SJSA1 (cell line): ENCODE measurements at places on chromosomes 1 and 21.
A peak's percentile ranks its signal among the peaks of the same experiment; 100 is the strongest.

DNA sequence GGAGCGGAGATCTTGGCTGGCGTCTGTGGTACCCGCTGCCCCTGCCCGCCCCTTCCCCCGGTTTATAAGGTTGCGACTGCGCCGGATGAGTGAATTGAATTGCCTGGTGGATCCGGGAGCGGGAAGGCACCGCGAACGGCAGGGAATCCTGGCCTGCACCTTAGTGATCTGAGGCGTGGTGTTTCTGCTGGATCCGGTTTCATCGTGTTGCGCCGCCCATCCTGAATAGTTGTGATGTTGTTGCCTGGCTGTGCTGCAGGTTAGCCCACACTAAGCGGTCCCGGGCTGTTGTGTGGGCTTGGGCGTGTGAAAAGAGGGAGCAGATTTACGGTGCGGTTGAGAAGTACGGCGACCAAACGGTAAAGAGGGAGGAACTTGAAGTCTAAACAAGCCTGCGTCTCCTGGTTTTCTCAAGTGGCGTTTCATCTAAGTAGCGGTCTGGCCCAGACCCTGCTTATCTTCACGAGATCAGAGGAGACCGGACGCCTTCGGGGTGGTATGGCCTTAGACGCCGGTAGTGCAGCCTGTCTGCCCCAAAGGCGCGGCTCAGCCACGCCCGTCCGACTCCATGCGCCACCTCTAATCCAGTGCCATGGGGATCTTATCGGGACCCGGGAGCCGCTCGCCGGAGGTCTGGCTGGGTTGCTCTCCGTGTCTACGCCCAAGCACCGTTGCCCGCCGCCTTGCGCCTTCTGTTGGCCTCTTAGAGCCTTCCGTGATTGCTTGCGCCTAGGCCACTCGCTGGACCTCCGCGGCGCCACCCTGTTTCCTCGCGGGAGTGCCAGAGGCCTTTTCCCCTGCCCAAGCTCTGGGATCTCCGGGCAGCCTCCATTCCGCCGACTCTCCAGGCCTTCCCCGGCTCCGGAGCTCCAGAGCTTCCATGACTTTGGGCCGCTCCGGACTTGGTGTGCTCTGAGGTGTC lies 87.5 kb upstream of the RHOU start:
- peak; percentile 4 for DNase-seq
- peaks cover 29% of the 10 kb centered on the region for H3K27me3 ChIP-seq
- H3K36me3 ChIP-seq, result no peaks in the 10 kb centered on the region
- no peak overlapping the region for H3K27ac ChIP-seq

DNA sequence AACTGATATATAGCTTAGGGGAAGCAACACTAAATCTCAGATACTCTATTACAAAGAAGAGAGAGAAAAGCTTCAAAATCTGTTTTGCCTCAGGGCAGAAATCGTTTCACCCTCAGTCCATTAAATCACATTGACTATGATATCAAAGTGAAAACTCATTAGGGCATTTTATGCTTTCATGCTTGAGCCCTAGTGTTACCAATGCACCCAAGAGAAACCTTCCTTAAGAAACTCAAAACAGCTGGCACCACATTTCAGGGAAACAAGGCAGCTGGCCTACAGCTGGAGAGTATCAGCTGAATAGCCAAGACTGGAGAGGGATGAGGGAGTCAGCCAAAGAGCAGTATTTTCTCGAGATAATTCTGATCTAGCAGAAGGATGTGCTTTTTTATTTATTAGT lies 14.9 kb downstream of the COLGALT2 start:
- H3K4me1 ChIP-seq, result 0 out of 2 replicates have a peak, but pooled peaks cover 3% of the 10 kb centered on the region
- no peaks in the 10 kb centered on the region for H3K27me3 ChIP-seq
- no peak overlapping the region for H3K27ac ChIP-seq
- no peaks in the 10 kb centered on the region for H3K36me3 ChIP-seq
- no peak for DNase-seq
- H3K4me3 ChIP-seq, result no peak overlapping the region

DNA sequence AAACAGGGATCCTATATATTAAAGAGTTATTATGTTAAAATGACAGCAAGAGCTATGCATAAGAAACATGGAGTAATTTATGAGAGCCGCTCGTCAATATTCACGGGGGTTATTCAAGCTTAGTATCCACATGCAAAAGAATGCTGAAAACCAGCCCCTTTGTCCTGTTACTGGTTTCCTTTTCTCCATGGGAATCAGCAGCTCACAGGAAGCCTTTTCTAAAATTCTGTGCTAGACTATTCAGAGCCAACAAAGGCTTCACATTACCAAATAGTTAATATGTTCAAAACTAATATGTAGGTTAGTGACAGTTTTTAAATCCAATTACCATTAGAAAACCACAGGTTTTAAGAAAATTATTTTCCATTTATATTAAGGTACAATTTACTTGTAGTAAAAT lies 225.6 kb upstream of the MAP1LC3C start:
- H3K36me3 ChIP-seq, result no peaks in the 10 kb centered on the region
- H3K27ac ChIP-seq, result no peak overlapping the region
- no peak overlapping the region for H3K4me3 ChIP-seq

- no peak for DNase-seq
- H3K27me3 ChIP-seq, result no peaks in the 10 kb centered on the region
- H3K4me1 ChIP-seq, result peaks cover 10% of the 10 kb centered on the region
- H3K27ac ChIP-seq, result 0 out of 2 replicates have a peak overlapping the region, but pooled peaks have one; percentile 2
- no peak overlapping the region for H3K4me3 ChIP-seq
Observed at GRCh38 chr21:34559089-34559631, 47.1 kb upstream of the KCNE1 start.

DNA sequence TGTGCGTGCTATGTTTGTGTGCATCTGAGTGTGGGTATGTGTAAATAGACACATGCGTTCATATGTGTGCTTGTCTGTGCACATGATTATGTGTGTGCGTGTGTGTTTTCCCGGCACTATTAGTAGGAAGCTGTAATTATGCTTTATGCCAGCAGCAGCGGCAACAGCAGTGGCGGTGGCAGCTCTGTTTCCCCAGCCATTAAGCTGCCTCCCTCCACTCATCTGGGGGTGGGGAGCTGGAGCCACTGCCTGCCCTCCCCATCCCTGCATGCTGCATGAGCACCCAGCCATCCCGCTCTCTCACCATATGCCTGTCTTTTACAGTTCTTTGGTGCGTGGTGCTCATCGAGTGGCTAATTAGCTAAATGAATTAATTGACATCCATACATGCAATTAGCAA lies 30.5 kb upstream of the ACOT11 start:
- H3K36me3 ChIP-seq, result no peaks in the 10 kb centered on the region
- H3K4me1 ChIP-seq, result no peaks in the 10 kb centered on the region; the same call in 1 of the 2 replicates
- H3K4me3 ChIP-seq, result no peak overlapping the region
- H3K27ac ChIP-seq, result no peak overlapping the region
- no peaks in the 10 kb centered on the region for H3K27me3 ChIP-seq

DNA sequence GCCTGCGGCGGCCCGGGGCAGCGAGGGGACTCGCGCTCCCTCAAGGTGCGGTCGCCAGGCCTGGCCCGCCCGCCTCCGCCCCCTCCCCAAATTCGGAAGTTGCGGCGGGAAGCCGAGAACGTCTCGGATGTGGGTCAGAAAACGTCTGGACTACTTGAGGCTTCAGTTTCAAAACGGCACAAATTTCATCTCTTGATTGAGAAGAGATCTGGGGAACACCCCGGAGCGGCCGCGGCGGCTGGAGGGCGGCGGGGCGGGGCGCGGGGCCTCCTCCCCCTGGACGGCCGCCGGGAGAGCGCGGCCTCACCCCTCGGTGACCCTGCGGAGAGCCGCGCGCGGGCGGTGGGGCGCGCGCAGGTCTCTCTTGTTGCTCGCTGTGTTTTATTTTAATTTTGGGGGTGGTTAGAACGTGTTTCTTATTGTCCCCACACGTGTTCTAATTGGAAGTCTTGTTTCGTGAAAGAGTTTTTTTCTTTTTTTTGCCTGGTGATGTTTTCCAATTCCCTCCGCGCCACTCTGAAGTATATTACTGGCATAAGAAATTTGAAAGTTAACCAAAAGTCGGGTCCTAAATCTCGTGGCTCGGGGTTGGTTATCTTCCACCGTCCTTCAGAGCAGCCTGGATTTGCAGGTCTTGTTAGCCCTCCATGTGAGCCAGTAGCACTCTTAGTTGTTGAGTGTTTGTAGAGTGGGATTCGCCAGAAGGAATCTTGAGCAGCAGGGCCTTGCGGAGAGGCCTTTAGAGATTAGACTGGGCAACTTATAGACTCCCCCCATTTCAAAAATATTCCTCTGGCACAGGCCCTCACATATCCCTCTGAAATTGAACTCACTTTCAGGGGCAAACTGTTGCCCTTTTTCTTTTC lies 749 bp downstream of the PCBP3 start:
- H3K27ac ChIP-seq, result peak overlapping the region; percentile 42
- peak; percentile 38 for DNase-seq
- H3K4me1 ChIP-seq, result peaks cover 38% of the 10 kb centered on the region

GRCh38 chr1:154994269-154994587 lies 842 bp downstream of the LENEP start:
- H3K36me3 ChIP-seq, result peaks cover 17% of the 10 kb centered on the region
- no peaks in the 10 kb centered on the region for H3K27me3 ChIP-seq
- no peak overlapping the region for H3K4me3 ChIP-seq
- peaks cover 16% of the 10 kb centered on the region for H3K4me1 ChIP-seq
- no peak overlapping the region for H3K27ac ChIP-seq
- no peak for DNase-seq

GRCh38 chr1:200038325-200038980 lies 10.9 kb downstream of the NR5A2 start:
- H3K27me3 ChIP-seq, result peaks cover 91% of the 10 kb centered on the region
- no peaks in the 10 kb centered on the region; the same call in 1 of the 2 replicates for H3K36me3 ChIP-seq
- DNase-seq, result no peak
- no peak overlapping the region for H3K27ac ChIP-seq

DNA sequence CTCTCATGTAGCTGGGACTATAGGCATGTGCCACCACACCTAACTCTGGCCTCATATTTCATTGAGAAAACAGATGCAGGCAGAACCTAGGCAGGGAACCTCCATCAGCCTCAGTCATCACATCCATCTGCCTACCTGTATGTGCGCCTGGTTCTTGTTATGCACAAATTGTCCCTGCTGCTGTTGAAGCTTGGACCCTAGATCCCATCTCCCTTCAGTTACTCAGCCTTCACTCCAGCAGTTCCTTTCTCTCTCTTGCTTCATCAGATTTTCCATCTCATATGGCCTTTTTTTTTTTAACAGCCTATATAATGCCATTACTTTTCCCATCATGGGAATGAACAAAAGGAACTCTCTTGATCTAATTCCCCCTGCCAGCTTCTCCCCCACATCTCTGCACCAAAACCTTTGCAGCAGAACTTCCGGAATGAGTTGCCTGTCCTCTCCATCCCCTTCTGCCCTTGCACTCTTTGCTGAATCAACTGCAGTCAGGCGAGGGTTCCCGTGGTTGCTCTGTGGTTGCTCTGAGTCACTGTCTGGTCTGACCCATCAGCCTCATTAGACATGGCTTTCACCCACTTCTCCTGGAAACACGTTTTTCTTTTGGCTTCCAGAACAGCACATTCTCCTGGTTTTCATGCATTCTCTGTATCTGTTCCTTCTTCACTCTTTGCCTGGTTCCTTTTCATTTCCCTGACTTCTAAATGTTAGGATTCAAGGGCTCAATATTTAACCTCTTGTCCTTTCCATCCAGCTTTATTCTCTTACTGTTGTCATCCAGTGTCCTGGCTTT lies 41.5 kb downstream of the UBE4B start:
- no peaks in the 10 kb centered on the region for H3K27me3 ChIP-seq
- peak overlapping the region; percentile 22 for H3K27ac ChIP-seq
- H3K36me3 ChIP-seq, result peaks cover 24% of the 10 kb centered on the region
- H3K4me3 ChIP-seq, result no peak overlapping the region

GRCh38 chr1:10639775-10640578 lies 156.5 kb downstream of the CASZ1 start:
- no peaks in the 10 kb centered on the region for H3K36me3 ChIP-seq
- no peak for DNase-seq

GRCh38 chr1:222696741-222697140 lies 15.6 kb downstream of the AIDA start:
- no peak overlapping the region for H3K4me3 ChIP-seq
- no peak for DNase-seq
- no peaks in the 10 kb centered on the region for H3K4me1 ChIP-seq
- H3K27me3 ChIP-seq, result no peaks in the 10 kb centered on the region
- H3K27ac ChIP-seq, result no peak overlapping the region
- H3K36me3 ChIP-seq, result peaks cover 33% of the 10 kb centered on the region

DNA sequence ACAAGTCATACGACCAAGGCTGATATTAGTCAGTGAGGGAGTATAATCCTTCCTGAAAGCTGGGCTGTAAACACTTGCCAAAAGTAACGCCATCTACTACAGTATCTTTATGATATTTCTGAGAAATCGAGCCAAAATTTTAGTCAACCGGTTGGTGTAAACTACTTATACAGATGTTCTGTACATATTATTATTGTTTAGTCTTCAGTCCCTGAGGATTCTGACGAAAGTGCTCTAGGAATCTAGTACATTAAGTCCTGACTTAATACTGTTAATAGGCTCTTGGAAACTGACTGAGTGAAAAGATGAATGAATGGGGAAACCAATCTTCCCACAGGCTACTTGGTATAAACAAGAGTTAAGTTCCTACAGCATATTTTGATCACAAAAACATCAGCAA lies 274.3 kb downstream of the USP25 start:
- H3K27me3 ChIP-seq, result no peaks in the 10 kb centered on the region
- H3K4me3 ChIP-seq, result no peak overlapping the region
- no peak overlapping the region for H3K27ac ChIP-seq
- no peaks in the 10 kb centered on the region for H3K4me1 ChIP-seq

GRCh38 chr1:203625628-203626019 lies 1.0 kb upstream of the ATP2B4 start:
- no peaks in the 10 kb centered on the region for H3K27me3 ChIP-seq
- peak overlapping the region; percentile 84 for H3K27ac ChIP-seq
- DNase-seq, result peak; percentile 61
- peaks cover 62% of the 10 kb centered on the region for H3K4me1 ChIP-seq

- no peaks in the 10 kb centered on the region for H3K27me3 ChIP-seq
- H3K4me1 ChIP-seq, result no peaks in the 10 kb centered on the region
- no peak overlapping the region for H3K27ac ChIP-seq
Observed at GRCh38 chr1:9665193-9665592, 13.7 kb downstream of the PIK3CD start.

DNA sequence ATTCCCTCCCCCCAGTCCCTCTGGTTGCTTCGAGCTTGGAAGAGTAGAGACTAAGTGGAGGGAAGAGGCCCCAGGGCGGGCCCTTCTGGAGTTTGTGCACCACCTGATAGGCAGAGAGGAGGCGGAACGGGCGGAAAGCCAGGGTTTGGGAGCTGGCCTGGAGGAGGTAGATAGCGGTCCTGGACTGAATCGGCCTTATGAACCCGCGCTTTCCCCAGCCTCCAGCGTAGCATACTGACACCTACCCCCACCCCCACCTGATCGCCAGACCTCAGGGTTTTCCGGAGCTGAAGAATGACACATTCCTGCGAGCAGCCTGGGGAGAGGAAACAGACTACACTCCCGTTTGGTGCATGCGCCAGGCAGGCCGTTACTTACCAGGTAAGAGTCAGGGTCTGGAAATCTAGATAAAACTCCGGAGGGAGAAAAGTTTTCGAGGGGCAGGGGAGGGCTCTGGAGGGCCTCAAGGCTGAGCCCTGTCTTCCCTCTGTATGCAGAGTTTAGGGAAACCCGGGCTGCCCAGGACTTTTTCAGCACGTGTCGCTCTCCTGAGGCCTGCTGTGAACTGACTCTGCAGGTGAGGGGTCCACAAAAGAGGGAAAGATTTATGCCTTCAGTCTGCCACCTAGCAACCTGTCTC lies 705 bp downstream of the UROD start:
- no peaks in the 10 kb centered on the region for H3K27me3 ChIP-seq
- peak overlapping the region; percentile 10 for H3K27ac ChIP-seq
- H3K36me3 ChIP-seq, result peaks cover 57% of the 10 kb centered on the region
- peak overlapping the region; percentile 93 for H3K4me3 ChIP-seq
- peaks cover 27% of the 10 kb centered on the region for H3K4me1 ChIP-seq
